M059J (cell line): ENCODE measurements at places on chromosomes 2 and 18. TPM values are rescaled to one million over a fixed set of nuclear protein-coding genes. Genes with fewer than 3 reads are reported as not detected.

GRCh38 chr2:86022661-86023365 is 82.9 kb downstream of the POLR1A start:
- no peak for DNase-seq

- no peak for DNase-seq
Measured at GRCh38 chr18:5717256-5717655, 173.5 kb upstream of the EPB41L3 start.

DNA sequence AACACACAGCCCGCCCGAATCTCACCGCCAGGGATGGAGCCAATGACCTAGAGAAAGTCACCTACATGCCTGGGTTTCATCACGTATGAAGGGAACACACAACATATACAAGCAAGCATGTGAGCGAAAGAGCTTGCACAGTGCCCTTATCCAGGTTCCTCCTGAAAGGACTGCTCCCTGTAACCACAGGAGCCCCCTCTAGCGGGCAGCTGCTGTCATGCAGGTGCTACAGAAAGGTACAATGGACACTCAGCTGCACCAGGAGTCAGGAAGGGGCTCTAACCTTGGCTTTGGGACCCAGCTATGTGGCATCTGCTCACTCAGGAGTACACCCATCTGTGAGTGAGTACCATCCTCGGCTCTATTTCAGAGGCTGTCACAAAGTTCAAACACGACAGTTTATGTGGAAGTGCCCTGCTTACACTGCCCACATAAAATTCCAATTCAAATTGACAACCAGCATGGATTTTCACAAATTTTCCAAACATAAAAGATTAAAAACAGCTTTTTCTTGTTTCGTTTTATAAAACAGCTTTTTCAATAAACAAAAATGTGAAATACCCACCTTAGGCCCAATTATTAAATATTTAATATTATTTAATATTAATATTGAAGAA is 3.5 kb downstream of the NDUFA10 start:
- peak; percentile 45 for DNase-seq

GRCh38 chr2:158729451-158729850 is 65.7 kb upstream of the DAPL1 start:
- DNase-seq = no peak

- DNase-seq = no peak
Measured at GRCh38 chr2:128797937-128798336, 479.3 kb upstream of the HS6ST1 start.

DNA sequence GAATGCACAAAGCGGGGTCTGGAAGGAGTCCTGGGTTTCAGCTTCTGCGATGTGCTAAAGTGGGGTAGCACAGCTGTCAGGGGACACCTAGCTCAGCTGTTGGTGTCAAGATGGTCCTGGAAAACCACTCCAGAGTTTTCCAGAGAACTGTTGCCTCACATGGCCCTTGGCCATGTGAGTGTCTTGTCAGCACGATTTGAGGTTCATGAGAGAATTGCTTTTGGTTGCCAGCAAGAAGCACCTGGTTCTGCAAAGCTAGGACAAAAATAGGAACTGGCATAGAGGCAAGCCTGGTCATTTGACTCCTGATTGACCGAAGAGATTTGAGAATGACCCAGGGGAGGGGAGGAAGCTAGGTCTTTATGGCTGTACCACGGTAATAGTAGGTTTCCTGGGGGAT is 50.4 kb upstream of the CTLA4 start:
- no peak for DNase-seq

- peak; percentile 84 for DNase-seq
Measured at GRCh38 chr2:148814143-148814859, 60.7 kb upstream of the KIF5C start.

- DNase-seq = no peak
Measured at GRCh38 chr18:408367-408766, 92.1 kb downstream of the COLEC12 start.

GRCh38 chr2:232610081-232610480 is 23.3 kb upstream of the EFHD1 start:
- no peak for DNase-seq

GRCh38 chr2:68357605-68358337 is 7.3 kb upstream of the PLEK start:
- peak; percentile 72 for DNase-seq

GRCh38 chr2:149313512-149313972 is 16.8 kb upstream of the LYPD6 start:
- DNase-seq = peak; percentile 60

DNA sequence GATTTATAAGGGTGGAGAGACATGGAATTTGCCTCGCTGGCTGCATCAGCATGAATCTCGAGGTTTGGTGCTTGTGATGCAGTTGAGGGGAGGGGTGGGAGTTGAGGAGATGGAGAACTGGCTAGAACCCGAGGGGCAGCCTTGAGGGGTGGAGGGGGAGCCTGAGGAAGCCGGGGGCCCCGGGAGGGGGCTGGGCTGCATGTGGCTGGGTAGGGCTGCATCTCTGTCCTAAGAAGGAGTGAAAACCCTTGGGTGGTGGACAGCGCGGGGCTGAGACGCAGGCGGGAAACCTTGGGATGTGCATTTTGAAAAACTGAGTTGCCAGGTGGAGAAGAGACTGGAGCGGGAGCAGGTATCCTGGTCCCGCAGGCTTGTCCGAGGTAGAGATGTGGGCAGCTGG is 64.2 kb downstream of the SNTG2 start:
- no peak for DNase-seq

DNA sequence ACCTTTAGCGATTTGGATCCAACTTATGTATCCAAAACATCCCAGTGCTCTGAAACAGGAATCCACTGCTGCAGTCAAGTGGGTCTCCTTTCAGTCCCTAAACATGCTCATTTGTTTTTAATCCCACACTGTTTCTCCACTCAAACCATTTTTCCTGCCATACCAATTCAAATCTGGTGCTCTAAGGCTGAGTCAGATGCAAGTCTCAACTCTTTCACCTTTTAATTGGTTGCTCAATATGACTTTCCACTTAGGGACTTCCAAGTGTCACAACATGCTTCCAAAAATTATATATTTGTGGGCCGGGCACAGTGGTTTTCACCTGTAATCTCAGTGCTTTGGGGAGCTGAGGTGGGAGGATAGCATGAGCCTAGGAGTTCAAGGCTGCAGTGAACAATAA is 113.4 kb upstream of the TANK start:
- peak; percentile 9 for DNase-seq

GRCh38 chr2:190837952-190838361 is 42.7 kb upstream of the GLS start:
- peak; percentile 45 for DNase-seq

DNA sequence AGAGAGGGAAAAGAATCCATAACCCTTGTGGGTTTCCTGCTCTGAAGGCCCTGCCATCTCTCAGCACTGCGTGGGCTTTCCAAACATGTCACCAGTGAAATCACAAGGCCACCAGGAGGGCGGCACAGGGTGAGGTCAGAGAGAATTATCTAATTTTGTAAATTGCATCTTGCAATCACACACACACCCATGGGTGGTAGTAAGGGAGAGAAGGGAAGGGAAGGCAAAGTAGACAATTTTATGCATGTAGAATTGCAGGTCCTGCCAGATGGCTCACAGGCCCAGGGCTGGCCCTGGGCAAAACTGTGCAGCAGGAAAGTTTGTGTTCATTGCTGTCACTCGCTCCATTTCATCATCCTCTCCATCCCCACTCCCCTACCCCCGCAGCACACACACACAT is 21.0 kb upstream of the ZBTB7C start:
- no peak for DNase-seq

- no peak for DNase-seq
Measured at GRCh38 chr2:115910270-115910669, 1467.8 kb downstream of the DPP10 start.

DNA sequence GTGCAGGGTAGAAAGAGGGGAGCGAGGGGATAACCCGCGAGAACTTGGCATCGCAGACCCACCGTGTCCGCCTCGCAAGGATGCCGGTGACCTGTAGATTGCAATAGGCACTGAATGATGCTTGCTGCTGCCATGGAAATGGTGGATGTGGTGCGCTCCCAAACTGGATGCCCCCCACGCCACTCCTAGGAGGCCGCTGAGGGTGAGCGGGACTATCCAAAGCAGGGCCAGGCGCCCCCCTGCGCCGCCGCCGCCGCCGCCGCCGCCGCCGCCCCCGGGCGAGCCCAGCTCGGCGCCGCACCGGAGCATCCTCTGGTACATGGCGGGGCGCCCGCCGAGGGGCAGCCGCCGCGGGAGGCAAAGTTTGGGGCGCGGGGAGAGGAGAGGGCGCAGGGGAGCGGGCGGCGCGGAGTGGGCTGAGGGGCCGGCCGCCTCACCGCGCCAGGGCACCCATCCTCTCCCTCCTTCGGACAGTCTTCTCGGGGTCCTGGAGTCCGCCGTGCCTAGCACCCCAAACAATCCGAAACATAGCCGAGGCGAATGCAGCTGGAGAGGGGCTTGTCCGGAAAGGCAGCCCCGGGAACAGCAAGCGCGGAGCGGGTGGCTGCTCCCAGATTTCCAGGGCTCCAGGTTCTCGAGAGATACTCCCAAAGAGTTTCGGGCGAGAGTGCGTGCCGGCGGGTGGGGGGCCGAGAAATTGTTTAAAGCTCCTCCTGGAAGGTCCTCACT is 685.1 kb downstream of the NRXN1 start:
- no peak for DNase-seq

DNA sequence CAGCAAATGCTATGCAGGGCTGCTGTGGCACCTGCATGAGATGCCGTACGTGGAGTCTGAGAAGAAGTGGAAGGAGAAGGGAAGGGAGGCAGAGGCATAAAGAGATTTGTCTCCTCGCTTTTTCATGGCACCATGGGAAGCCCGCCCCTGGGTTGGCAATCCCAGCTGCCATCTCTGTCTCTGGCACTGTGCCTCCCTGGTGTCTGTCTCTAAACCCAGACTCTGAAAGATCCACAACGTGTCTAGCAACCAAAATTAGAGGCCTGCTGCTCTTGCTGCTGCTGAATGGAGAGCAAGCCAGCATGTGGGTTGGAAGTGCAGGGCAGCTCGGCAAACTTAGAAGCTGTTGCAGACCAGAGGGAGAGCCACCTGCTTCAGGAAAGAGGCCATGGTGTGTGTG is 53.1 kb downstream of the INO80C start:
- no peak for DNase-seq

- DNase-seq = no peak
Measured at GRCh38 chr2:50397992-50398765, 633.8 kb downstream of the NRXN1 start.

- no peak for DNase-seq
Measured at GRCh38 chr2:237044281-237044680, 41.4 kb upstream of the COPS8 start.

DNA sequence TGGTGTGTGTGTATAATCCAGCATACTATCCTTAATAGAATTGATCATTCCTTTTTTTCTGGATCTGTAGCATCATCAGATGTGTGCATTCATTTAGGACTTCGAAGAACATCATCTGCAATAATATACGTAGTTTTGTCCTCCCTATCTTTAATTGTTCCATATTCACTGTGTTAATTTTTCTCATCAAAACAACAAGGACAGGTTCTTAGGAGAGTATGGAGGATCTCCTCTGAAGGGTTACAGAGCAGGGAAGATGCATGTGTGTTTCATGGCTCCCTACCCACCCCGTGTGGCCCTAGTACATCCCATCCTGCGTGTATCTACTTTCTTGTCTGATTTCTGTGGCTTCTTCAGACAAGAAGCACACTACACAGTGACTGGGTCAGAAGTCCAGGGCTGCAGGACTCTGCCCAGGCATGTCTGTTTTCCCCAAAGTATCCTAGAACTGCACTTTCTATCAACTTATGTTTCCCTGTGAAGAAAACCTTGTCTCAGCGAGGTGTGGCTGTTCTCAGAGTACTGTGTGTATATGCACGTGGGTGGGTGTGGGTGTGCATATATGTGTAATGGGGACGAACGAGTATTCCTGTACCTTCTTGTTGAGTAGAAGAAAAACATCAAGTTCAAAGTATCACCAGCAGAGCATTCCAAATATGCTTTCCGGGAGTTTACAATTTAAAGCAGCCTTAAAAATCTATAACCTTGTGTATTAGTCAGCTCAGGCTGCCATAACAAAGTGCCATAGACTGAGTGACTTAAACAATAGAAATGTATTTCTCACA is 220.4 kb upstream of the FOSL2 start:
- DNase-seq = no peak

DNA sequence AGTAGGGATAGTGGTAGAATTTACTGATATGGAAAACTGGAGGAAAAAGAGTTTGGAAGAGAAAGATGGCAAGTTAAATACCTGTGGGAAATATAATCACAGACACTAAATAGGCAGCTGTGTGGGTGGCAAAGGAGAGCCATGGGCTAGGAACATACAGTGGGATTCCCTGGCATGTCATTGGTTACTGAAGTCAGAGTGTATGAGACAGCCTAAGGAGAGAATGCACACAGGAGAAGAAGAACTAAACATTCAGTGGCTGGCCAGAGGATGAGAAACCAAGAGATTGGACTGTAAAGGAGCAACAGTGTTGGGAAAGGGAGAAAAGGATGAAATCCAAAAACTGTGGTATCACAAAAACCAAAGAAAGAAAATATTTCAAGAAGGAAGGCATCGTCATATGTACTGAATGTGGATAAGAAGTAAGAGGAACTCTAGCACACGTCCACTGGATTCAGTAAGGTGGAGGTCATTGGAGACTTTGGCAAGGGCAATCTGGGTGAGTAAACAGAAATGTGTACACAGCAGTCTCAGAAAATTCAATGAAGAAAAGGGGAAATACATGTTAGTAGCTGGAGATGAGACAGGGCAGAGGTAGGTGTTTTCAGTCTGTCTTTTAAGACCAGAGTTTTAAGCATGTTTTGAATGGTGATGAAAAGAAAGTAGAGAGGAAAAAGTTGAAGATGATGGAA is 83.3 kb downstream of the SPIRE1 start:
- no peak for DNase-seq

DNA sequence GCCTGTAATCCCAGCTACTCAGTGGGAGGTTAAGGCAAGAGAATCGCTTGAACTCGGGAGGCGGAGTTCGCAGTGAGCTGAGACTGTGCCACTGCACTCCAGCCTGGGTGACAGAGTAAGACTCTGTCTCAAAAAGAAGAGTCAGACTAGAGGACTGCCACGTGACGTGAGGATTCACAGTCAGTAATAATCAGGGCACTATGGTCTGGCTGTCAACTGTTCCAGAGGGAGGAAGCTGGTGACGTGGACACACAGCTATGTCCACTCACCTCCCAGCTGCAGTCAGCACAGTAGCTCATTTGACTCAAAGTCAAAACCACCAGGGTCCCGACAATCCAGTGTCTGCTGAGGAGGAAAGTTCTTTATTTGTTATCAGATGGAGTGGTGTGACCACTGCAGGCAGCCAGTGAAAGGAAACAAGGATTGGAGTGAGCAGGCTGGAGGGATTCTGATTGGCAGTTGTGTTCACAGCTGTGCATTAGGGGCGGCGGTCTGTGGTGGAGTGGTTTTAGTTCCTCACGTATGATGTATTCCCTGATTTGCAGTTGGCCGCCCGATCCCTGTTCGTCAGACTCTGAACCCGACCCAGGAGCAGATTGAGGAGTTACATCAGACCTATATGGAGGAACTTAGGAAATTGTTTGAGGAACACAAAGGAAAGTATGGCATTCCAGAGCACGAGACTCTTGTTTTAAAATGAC is 37.9 kb downstream of the MOGAT1 start:
- DNase-seq = peak; percentile 94

GRCh38 chr2:75021672-75022071 is 63.2 kb downstream of the POLE4 start:
- peak; percentile 6 for DNase-seq

GRCh38 chr2:128354161-128354560 is 35.5 kb upstream of the HS6ST1 start:
- DNase-seq = no peak

FBXO48 gene
- total RNA-seq = 0.91 and 1.5 TPM in 2 replicates

ATG9A gene
- 61.5 and 73.3 TPM in 2 replicates for total RNA-seq

CCDC74B gene
- total RNA-seq = 4.2 and 5.8 TPM in 2 replicates

ST6GAL2 gene
- total RNA-seq = not detected in 2 replicates

LYPD6 gene
- total RNA-seq = 6.9 and 11.3 TPM in 2 replicates

NYAP2 gene
- 1.5 and 2.3 TPM in 2 replicates for total RNA-seq

LIPG gene
- total RNA-seq = 37.9 and 66.5 TPM in 2 replicates

LIMS2 gene
- total RNA-seq = 0.30 and 2.0 TPM in 2 replicates

IL1RL2 gene
- total RNA-seq = not detected in 2 replicates

ZBTB7C gene
- not detected in 2 replicates for total RNA-seq
